ENCODE measurements at places on chromosomes 2 and 18.

GRCh38 chr18:37334631-37335408 lies 230.8 kb downstream of the CELF4 start:
- DNase-seq, result no peak

DNA sequence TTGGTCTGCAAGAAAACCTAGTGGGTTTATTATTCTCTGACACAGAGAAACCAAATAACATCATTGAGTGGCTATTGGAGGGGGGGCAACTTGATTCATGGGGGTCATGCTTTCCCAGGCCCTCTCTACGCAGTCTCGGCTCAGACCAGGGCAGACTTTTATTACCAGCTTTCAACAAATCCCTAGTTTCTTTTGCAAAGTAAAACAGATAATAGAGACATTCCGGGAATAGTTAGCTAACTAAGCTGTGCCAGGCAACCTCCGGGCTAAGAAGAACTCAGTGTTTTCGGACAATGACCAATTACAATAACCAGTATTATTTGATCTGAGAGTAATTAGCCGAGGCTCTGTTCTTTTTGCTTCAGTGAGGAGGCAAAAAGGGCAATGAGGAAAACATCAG lies 66.3 kb downstream of the CDK15 start:
- DNase-seq, result no peak

DNA sequence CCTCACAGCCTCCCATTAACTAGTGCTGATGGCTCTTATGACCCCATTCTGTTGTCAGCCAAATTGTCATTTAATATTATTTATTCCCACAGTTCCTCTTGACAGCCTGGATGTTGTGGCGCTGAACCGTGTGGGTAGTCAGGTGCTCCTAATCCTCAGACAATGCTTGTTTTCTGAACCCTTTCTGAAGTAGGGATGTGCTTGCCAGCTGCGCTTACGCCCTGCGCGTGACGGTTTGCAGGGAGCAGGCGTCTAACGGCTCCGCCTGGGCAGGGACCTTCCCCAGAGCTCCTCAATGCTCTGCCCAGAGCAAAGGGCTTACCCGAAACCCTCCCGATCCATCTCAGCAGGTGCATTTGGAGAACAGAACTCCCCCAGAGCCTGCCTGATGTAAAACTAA lies 358.2 kb upstream of the MYT1L start:
- DNase-seq, result no peak

- DNase-seq, result no peak
Measured at GRCh38 chr2:58553937-58554336, 312.8 kb upstream of the FANCL start.

DNA sequence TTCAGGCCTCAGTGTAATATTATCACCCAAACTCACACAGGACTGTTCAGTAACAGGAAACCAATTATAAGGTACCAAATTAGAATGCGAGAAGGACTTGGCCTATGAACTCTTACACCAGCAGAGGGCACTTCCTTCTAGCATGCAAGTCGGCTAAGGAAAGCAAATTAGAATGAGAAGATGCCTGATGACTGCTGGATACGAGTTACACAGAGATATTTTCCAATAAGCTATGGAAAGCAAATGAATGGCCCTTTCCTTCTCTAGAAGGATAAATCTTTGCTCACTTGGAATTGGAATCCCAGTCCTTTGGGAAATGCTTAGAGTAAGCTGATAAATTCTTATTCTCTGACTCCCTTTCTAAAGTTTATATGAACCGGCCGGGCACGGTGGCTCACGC lies 109.8 kb downstream of the AP1S3 start:
- no peak for DNase-seq

GRCh38 chr2:363824-364470 lies 76.1 kb upstream of the ALKAL2 start:
- DNase-seq, result no peak

GRCh38 chr2:130824492-130825061 lies 12.1 kb upstream of the ARHGEF4 start:
- DNase-seq, result no peak

- no peak for DNase-seq
Measured at GRCh38 chr2:27249891-27250651, 12.8 kb downstream of the SLC30A3 start.

- no peak for DNase-seq
Measured at GRCh38 chr2:8162552-8162951, 519.3 kb upstream of the ID2 start.

DNA sequence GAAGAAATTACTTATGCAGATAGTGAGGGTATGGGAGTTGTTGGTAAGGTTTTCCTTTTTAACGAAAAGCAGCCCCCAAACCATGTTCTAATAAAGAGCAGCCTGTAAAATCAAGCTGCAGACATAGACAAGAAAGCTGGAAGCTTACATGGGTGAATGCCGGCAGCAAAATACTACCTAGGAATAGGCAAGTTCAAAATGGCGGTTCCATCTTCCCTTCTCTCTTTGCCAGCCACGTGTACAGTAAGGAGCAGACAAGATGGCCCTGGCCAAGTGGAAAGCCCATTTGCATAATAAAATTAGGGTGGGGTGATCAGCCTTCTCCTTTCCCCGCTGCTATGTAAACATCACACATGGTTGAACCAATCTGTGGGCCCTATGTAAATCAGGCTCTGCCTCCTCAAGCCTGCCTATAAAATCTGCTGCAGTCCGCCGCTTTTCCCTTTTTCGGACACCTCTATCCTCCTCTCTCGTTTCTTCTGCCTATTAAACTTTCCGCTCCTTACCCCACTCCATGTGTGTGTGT lies 155.0 kb downstream of the ZBTB7C start:
- DNase-seq, result no peak

DNA sequence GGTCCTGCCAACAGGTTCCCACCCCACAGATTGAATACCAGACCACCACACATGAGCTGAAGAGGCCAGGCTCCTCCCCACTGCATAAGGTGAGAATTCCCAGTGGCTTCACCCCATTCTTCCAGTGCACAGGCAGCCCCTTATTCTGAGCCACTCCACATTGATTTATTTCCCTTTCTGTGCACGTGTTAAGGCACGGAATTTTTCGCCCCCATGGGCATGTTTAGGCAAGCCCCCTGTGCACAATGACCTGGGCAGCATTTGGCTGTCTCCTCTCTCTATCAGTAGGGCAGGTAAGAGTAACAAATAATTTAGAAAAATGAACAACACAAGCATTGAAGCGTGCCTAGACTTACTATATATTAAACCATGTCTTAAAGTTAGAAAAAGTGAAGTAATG lies 15.2 kb upstream of the CHAC2 start:
- DNase-seq, result no peak

DNA sequence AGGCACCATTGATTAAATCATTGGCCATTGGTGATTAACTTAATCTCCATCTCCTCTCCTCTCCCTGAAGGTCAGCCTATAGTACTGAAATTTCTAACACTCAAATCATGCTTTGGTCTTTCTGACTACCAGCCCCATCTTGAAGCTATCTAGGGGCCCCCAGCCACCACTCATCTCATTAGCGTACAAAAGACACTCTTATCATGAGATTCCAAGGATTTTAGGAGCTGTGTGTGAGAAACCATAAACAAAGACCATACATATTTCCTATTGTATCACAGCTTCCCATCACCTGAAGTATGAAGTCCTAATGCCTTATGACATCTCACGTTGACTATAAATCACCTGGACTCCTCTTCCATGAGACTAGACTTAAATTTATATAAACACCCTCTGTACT lies 94.0 kb upstream of the B3GNT2 start:
- DNase-seq, result no peak

DNA sequence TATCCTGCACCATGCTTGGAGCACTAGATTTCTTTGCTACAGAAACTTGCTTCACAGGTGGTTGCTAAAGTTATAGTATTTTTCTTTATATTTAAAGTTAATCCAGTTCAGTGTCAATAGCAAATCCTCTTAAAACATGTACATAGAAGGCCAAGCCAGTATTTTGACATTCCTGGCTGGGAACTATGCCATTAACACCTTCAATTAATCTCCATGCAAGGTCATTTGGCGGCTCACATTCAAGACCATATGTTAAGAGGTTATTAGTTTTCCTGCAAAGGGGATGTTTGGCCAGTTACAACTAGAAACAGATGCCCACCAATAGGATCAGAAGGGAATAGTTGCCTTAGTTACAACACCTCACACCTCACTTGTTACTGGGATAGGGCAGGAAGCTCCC lies 261.3 kb upstream of the MEIS1 start:
- no peak for DNase-seq

- DNase-seq, result no peak
Measured at GRCh38 chr2:120227111-120227991, 4.2 kb upstream of the TMEM185B start.

DNA sequence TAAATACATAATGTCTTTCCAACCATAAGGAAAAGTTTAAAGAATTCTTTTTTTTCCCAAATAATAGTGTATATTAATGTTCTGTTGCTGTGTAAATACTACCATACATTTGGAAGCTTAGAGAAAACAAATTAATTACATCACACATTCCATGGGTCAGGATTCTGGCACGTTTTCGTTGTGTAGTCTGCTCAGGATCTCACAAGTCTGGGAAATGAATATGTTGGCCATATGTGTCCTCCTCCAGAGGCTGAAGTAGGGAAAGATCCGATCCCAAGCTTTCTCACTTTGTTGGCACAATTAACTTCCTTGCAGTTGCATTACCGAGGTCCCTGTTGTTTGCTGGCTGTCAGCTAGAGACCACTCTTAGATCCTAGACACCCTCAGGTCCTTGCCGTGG lies 83.9 kb downstream of the RPRM start:
- peak; percentile 2 for DNase-seq

DNA sequence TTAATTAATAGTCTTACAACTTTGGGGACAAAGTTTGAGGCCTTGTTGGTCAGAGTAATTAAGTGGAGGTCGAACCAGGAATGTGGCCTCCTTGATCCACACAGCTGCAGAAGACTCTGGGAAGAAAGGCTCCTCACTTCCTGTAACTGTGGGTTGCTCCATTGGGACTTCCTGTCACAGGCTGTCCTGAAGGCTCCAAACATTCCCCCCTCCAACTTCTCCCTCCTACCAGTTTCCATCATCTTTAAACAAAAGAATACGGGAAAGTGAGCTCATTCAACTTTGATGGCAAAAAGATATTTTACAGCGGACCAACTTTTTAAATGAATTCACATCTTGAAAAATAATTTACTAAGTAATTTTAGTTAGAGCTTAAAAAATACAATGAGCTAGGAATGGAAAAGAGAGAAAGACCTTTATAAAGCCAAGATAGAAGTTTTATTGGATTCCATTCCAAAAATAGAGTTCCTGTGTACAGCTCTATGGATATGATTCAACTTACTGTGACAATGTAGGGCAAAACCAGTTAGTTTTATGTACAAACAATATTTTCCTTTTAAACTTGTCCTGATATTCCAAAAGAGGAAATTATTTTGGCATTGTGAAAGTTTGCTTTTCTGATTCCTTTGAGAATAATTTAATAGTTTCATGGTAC lies 212.0 kb upstream of the NABP1 start:
- no peak for DNase-seq

GRCh38 chr2:231258701-231259100 lies 60.3 kb downstream of the ARMC9 start:
- DNase-seq, result no peak

DNA sequence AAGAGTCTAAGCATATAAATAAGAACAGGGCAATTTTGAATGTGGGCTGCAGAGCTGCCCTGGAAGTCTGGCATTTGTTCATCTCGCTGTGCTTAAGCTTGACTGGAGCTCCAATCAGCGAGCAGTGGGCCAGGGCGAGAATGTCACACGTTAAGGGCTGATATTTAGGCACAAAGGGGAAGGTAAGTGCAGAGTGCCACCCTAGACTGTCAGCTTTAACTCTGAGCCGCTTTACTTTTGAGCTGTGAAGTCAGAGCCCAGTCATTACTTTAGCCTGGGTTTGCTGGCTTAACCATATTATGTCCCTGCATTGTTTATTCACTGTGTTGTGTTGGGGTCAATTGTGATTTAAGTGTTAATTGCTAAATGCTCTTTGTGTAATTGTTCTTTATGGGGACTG lies 236.1 kb upstream of the SIX3 start:
- no peak for DNase-seq

- DNase-seq, result no peak
Measured at GRCh38 chr2:157822993-157823392, 53.1 kb downstream of the ACVR1 start.

GRCh38 chr18:55509631-55510324 lies 78.2 kb downstream of the TCF4 start:
- no peak for DNase-seq

DNA sequence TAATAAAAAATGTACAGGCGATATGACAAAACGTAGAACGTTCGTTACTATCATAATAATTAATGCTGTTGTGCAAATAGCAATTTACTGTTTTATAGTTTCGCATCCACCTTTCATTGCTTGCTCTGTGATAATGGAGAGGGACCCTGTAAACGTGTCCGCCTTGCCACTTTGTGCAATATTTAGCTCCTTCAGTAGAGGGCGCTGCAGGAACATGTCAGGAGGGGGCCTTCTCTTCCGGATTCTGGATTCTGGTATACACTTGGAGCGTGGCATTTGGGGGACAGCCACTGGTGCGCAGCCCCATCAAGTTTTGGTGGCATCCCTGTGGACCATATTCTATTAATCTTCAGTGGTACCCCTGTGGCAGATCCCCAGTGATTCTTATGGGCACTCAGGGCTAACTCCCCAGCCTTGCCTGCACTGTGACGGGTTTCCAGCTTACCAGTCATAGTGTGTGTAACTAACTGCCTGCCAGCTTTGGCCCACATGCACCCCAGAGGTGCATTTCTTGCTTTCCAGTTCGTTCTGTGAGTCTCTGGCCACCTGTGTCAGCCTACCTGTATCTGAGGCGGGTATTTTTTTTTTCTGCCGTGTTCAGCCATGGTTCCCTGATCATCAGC lies 140.3 kb downstream of the CYRIA start:
- DNase-seq, result no peak

GRCh38 chr2:29314816-29315571 lies 199.8 kb downstream of the CLIP4 start:
- no peak for DNase-seq

DNA sequence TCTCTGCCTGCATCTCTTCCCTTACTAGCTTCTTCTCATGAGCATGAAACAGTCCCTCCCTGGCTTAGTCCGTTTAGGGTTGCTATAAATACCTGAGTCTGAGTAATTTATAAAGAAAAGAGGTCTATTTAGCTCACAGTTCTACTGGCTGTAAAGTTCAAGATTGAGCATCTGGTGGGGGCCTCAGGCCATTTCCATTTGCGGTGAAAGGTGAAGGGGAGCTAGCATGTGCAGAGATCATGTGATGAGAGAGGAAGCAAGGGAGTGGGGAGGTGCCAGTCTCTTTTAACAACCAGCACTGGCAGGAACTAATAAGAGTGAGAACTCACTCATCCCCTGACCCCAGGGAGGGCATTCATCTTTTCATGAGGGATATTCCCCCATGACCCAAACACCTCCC lies 26.8 kb downstream of the RHBDD1 start:
- no peak for DNase-seq

GRCh38 chr2:161233858-161234431 lies 73.7 kb downstream of the TANK start:
- DNase-seq, result no peak

DNA sequence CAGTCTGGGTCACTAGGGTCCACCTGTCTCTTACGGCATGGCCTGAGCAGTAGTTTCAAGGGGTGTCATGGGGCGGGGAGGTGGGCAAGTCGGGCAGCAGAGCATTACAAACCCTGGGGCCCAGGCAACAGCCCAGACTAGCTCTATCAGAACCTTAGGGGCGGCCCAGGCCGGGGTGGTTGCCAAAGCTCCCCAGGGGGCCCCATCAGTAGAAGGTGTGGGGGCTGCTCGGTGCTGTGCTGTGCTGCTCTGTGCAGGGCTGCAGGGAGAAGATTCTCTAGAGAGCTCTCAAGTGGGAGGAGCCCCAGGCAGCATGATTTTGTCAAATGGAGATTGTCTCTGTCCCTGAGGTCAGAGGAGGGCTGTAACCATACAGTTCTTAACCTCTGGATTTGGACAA lies 36.4 kb upstream of the SLC14A1 start:
- DNase-seq, result no peak

All from forelimb muscle (tissue), 1 donor.